Activated T-helper 1 cell treated with anti-CD3 and anti-CD28 coated beads, Interleukin-2, amount 50 U/mL, for 16 hours (primary cell): ENCODE measurements at places on chromosomes 6 and 20.

DNA sequence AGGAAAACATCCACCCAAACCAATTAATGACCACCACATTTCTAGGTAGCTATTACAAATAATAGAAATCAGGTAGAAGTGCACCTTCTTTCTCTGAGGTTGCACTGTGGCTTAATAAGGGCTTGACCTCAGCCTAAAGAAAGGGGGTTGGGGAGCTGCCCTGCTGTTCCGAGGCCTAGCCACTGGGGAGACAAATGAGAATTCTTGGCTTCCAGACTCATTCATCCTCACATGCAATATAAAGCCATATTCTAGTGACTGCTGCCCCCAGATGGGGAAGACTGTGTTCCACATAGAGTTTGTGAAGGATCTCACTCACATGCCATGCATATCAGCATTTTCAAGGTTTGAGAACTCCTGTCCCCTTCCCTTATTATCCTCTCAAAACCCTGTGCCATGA lies 22.9 kb downstream of the SAYSD1 start:
- no peak for DNase-seq

- DNase-seq = no peak
Observed at GRCh38 chr20:53175135-53175780, 203.1 kb downstream of the TSHZ2 start.

DNA sequence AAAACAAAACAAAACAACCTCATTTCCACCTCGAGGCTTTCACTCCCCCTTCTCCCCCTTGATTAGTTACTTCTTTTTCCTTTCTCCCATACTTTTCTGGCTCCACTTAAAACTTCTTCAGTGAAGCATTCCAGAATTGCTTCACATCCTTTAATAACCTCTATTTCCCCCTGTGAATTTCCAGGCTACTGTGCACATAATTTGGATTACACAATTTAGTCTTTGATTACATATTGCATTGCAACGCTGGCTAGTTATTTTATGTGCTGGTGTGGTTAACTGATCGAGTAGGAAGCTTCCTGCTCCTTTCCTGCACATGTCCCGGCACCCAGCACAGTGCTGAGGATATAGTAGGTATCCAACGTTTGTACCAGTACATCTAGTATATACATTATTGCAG lies 28.1 kb upstream of the EEF1E1 start:
- no peak for DNase-seq

GRCh38 chr20:1861347-1861976 lies 33.7 kb upstream of the SIRPA start:
- DNase-seq = no peak

- DNase-seq = peak; percentile 13
Observed at GRCh38 chr6:7723041-7723447, 2.9 kb upstream of the BMP6 start.

DNA sequence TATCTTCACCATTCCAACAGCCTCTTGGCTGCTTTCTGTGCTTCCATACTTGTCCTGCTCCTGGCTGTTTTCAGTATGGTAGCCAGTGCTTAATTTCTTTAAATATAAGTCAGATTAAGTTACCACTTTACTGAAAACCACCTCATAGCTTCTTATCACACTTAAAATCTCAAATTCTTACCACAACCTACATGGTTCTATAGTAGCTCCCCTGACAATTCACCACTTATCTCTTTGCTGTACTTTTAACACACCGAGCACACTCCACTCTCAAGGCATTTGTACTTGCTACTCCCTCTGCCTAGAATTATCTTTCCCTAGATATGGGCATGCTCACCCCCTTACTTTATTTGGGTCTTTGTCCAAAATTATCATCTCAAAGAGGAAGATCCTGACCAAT lies 369.0 kb downstream of the TENT5A start:
- no peak for DNase-seq

GRCh38 chr20:46731770-46732169 lies 22.3 kb downstream of the SLC2A10 start:
- no peak for DNase-seq

- no peak for DNase-seq
Observed at GRCh38 chr6:89372506-89372901, 20.0 kb upstream of the UBE2J1 start.

GRCh38 chr6:1820714-1821113 lies 211.0 kb downstream of the FOXC1 start:
- DNase-seq = no peak

DNA sequence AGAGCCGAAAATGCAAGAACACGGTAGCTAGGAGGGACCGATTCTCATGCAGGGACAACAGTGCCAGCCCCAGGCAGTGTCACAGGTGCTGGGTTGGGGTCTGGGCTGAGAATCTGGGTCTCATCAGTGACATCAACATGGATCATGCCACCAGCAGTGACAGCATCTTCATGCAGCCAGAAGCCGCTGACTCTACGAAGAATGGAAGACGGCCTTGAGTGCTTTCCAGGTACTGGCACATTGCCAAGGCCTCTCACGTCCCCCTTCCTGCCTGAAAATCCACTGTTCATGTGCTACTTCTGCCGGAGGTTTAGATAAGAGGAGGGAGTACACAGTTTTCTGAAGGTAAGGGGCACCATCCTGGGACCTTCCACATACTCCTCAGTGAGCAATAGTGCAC lies 141.1 kb upstream of the FOXQ1 start:
- DNase-seq = no peak

DNA sequence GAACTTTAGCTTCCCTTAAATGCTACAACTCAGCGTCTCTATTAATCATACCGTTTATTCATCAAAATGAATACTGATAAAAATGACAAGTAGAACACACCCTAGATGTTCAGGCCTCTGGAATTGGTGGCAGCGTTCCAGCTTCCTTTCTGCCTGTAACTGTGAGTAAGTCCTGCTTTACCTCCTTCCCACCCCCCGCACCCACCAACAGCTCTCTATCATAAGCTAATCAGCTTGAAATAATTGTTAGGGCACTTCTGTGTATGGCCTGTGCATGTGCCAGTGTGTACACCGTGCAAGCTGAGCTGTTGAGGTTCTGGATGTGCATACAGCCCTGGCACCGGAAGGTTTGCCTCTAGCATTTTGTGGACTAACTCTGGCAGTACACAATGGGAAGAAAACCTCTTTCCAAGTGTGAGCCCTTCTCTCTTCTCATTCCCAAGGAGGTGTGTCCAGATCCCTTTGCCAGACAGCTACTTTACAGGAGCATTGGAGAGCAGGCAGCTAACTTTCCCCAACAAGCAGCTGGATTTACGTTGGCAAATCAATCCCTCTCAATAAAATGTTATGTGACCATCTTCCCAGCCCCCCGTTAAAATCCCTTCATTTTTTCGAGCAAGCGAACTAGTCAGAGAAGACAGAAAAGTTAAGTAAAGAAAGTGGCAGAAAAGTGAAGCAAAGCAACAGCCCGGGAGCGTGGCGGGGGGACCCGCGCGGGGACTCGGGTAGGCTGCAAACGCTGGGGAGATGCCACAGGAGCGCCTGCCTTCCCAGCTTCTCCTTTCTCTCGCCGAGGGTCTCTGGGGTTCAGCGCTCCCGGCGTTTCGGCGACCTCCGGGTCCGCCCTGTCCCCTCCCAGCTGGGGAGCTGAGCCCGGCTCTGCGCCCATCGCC lies 803 bp upstream of the ADGRG6 start:
- DNase-seq = no peak

- DNase-seq = no peak
Observed at GRCh38 chr6:162271922-162272321, 455.6 kb downstream of the PRKN start.

- no peak for DNase-seq
Observed at GRCh38 chr6:150333585-150333941, 35.2 kb upstream of the IYD start.

- no peak for DNase-seq
Observed at GRCh38 chr6:98842342-98843180, 8.2 kb downstream of the POU3F2 start.

DNA sequence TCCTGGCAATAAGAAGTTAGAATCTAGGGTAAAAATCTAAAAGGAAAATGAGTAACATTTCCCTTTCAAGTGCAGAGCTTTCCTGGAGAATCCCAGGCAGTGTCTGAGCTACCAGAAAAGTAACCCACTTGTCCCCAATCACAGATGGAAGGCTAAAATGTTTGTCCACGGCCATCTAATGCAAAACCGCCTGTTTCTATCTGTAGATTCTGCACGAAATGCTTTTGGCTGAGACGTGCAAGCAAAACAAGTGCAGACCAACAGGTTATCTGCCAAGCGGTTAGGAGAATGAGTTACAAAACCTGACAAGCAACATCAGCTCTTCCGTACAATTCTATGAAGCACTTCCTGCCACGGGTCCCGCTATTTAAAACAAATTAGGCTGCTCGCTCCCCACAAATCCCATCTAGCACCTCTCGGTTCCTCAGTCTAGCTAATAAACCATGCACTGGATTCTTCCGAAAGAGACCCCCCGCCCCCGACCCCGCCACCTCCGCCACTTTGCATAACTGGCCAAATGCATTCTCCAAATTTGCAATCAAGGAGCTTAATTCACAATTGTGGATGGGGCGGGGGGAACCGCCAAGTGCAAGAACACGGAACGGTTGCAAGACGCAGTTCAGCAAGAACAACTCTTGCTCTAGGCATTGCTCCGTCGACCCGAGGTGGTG lies 1.4 kb downstream of the ELOVL5 start:
- no peak for DNase-seq

- DNase-seq = no peak
Observed at GRCh38 chr20:17562804-17563305, 7.0 kb upstream of the DSTN start.

DNA sequence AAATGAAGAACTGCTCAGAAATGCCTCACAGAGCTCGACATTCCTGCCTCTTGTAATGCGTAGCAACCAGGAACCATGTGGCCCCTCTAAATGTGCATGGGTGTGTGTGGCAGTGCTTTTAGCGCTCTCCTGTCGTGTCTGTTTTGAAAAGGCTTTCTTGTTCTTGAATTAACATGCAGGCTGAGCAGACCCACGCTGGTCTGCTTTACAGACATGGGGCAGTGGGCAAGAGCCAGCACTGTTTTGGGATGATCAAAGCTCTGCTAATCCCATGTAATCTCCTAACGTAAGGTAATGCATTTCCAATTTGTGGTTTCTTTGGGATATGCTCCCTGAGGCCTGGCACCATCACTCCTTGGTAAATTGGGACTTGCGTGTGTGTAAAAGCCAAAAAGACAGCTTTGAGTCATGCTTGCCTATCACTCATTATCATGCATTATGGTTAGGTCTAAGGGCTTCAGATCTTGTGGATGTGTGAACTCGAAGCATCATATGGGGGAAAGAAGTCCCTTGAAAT lies 11.8 kb downstream of the RIPOR2 start:
- DNase-seq = no peak

DNA sequence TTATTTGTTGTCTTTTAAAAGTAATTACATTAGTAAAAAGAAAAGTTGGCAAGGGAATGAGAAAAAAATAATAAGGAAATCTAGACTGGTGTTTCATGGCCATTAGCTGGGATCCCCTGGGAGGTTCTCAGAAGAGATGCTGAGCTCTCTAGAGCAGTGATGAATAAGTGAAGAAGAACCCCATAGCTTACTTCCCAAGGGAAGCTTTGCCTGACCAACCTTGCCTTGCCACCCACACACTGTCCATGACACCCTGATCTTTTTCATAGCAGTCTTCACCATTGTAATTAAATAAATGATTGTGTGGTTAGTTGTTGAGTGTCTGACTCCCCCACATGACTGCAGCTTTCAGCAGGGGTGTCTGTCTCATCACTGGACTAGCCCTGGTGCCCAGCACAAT lies 5.9 kb downstream of the C6orf163 start:
- no peak for DNase-seq

GRCh38 chr20:17571153-17571527 lies 1.3 kb downstream of the DSTN start:
- no peak for DNase-seq

- DNase-seq = no peak
Observed at GRCh38 chr6:137148306-137149034, 25.0 kb downstream of the IL22RA2 start.

DNA sequence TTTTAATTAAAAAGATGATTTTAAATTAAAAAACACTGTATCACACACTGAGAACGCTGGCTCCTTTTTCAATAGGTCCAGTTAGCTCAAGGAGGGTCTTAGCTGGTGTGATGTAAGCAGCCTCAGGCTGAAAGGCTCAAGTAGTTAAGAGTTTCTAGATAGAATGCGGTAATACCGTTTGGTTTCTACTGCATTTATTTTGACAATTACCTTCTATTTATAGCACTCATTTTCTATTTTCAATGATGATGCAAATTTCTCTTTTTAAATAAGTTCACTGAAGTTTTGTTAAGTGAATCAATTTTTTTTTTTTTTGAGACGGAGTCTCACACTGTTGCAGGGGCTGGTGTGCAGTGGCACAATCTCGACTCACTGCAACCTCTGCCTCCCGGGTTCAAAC lies 87.1 kb downstream of the PREX1 start:
- DNase-seq = no peak

GRCh38 chr6:35181933-35182612 lies 31.7 kb upstream of the SCUBE3 start:
- DNase-seq = no peak

DNA sequence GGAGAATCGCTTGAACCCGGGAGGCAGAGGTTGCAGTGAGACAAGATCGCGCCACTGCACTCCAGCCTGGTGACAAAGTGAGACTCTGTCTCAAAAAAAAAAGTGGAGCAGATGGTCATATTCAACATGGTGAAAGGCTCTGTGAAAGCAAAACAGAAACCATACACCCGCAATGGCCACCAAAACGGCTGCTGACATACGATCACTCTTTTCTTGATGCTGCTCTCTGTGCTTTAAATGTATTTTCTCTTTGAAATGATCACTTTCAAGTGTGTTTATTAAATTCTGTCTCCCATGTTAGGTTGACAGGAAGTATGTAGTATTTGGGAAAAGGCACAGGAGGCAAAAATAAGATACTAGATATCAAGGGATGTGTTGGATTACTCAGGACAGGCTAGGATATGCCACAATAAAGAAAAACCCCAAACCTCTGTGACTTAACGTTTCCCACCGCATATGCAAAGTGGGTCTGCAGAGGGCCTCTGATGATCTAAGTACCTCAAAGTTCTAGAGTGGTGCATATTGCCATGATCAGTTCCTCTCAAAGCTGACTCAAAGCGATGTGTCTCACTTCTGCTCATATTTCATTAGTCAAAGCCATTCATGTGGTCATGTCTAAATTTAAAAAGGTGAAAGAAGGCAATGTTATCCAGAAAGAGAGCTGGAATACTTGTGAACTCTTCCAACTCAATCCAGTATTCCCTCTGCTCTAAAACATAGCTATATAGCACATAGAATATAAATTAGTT lies 155.1 kb upstream of the SOX4 start:
- DNase-seq = no peak

- DNase-seq = no peak
Observed at GRCh38 chr20:41978246-41978790, 360.1 kb upstream of the CHD6 start.

DNA sequence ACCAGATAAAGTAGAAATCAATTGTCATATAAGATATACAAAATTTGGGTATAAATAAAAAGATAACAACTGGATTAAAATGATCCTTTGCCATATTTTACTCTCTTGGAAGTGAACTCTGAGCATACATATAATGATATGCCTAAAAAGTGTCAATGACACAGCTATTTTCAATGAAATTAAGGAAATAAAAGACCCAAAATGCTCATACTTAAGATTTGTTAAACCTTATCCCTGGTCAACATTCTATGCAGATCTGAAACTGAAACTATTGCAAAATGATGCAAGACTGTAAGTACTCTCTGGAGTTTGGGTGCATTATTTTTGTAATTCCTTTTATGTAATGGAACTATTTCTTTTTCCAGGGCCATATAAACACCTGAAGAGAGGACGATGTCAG lies 119.0 kb upstream of the SGK1 start:
- no peak for DNase-seq

GRCh38 chr6:10099529-10100140 lies 315.2 kb downstream of the TFAP2A start:
- no peak for DNase-seq

- DNase-seq = no peak
Observed at GRCh38 chr6:8499540-8499939, 64.2 kb upstream of the SLC35B3 start.

- DNase-seq = peak; percentile 39
Observed at GRCh38 chr6:166419286-166419685, 36.5 kb upstream of the MPC1 start.
